ENCODE measurements at places on chromosomes 7 and 10.

DNA sequence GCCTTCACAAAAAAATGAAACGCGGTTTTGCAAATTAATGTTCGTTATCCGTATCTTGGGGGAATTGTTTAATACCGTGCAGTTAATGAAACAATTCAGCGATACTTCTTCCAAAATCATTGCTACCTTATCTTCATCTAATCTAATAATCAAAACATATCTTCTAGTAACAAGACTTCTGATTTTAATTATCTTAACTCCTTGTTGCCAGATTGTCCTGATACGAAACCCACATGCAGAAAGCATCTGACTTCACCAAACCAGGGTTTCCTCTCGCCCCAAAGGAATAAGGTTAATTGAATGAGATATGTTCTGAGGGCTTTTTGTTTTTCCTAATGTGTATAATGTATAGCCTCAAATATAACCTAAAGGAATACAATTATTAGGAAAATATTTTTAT, 105.2 kb upstream of the SH2B2 start:
- DNase-seq: no peak

- DNase-seq: no peak
These were observed 30.5 kb downstream of the CREB5 start for GRCh38 chr7:28442540-28443420.

DNA sequence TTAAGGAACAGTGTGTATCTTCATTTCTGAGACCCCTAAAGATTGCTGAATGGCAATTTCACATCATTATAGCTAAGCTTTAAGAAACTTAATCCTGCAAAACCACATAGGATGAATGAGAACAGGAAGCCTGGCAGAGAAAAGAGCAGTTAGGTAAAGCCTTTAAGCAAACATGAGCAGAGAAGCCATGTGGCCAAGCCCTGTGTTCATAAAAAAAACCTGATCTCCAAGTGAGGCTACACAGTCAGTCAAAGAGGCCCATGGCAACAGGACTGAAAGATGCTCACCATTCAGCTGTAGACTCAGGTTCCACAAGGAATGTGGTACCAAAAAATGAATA, 9.3 kb downstream of the LIPA start:
- no peak for DNase-seq

- DNase-seq: no peak
These were observed 145.9 kb downstream of the PRKAG2 start for GRCh38 chr7:151731022-151731441.

- no peak for DNase-seq
These were observed 421.1 kb downstream of the DNAJB6 start for GRCh38 chr7:157757776-157758467.

- DNase-seq: no peak
These were observed 920.1 kb upstream of the AUTS2 start for GRCh38 chr7:68678196-68678595.

GRCh38 chr7:119270045-119270464, 1002.9 kb upstream of the KCND2 start:
- DNase-seq: peak; percentile 57

GRCh38 chr10:14302035-14302434, 28.7 kb downstream of the FRMD4A start:
- DNase-seq: no peak

- no peak for DNase-seq
These were observed 60.5 kb downstream of the SUFU start for GRCh38 chr10:102564209-102564834.

- DNase-seq: no peak
These were observed 32.7 kb upstream of the PURB start for GRCh38 chr7:44918029-44918428.

DNA sequence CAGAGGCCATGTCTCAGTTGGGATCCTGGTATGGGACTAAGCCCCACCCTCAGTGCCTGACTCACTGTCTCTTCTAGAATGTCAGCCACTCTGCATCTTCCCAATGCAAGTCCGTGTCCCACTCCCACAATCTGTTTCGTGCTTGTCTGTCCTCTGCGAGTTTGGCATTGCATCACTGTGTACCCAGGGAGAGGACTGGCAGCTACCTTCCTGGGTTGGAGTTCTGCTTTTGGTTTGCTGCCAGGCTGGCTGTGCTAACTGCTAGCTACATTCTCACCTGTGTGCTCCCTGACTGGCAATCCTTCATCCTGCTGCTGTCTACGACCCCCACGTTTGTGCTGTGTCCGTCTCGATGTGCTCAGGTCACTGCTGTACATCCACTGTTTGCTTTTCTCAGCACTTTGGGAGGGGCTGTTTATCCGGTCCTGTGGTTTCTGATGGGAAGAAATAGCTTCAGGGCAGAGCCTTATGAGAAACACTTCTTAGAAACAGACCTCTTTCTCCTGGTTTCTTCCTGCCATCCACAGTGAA, 56.0 kb upstream of the GLI3 start:
- DNase-seq: no peak

- no peak for DNase-seq
These were observed 68.5 kb downstream of the SLC25A13 start for GRCh38 chr7:96253441-96253840.

DNA sequence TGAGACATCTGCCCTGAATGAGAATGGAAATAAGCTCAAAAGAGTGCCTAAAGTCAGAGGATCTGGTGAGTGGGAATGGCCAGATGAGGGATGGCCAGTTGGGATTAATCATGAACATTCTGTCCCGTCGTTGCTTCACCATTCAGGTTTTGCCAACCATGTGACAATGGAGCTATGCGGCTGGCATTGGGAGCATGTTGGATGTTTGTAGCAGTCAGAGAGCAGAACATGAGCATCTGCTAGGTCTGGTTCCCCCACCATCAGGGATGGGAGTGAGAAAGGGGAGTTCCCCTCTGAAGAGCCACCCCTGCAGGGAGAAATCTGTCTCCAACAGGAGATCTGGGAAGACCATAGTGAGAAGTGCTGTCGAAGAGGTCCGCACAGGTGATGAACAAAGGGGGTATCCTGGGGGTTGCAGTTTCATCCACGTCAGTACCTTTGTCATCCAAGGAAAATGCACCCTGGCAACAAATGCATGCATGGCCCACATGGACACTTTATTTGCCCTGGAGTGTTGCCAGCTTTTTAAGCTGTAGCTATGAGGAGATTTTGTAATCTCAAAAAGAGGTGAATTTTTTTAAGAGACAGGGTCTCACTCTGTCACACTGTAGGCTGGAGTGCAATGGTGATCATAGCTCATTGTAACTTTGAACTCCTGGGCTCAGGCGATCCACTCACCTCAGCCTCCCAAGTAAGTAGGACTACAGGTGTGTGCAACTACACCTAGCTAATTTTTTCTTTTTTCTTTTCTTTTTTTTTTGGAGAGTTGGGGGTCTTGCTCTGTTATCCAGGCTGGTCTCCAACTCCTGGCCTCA, 190.2 kb downstream of the CAMK1D start:
- no peak for DNase-seq

GRCh38 chr7:88072715-88073055, 138.6 kb downstream of the ADAM22 start:
- no peak for DNase-seq

GRCh38 chr10:24848195-24848594, 104.2 kb downstream of the PRTFDC1 start:
- DNase-seq: no peak

GRCh38 chr7:139084709-139085108, 24.8 kb downstream of the ZC3HAV1 start:
- DNase-seq: no peak

GRCh38 chr10:285216-285615, 150.0 kb downstream of the ZMYND11 start:
- peak; percentile 48 for DNase-seq

GRCh38 chr10:60777696-60778213, 523 bp upstream of the CDK1 start:
- no peak for DNase-seq

- DNase-seq: no peak
These were observed 821.2 kb downstream of the CNTNAP2 start for GRCh38 chr7:146937836-146938235.
